ENCODE measurements at places on chromosomes 11 and 22.

DNA sequence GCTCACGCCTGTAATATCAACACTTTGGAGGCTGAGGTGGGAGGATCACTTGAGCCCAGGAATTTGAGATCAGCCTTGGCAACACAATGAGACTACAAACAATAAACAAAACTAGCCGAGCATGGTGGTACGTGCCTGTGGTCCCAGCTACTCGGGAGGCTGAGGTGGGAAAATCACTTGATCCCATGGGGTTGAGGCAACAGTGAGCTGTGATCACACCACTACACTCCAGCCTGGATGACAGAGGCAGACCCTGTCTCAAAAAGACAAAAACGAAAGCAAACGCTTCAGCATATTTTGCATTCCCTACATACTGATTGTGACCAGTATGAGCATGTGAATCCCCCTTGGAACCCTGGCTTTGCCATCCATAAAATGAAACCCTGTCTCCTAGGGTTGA, 33.9 kb upstream of the MN1 start:
- DNase-seq = no peak

GRCh38 chr11:111539426-111540113, 950 bp upstream of the LAYN start:
- DNase-seq = no peak

GRCh38 chr11:127733552-127733951, 733.0 kb upstream of the KIRREL3 start:
- peak; percentile 85 for DNase-seq

DNA sequence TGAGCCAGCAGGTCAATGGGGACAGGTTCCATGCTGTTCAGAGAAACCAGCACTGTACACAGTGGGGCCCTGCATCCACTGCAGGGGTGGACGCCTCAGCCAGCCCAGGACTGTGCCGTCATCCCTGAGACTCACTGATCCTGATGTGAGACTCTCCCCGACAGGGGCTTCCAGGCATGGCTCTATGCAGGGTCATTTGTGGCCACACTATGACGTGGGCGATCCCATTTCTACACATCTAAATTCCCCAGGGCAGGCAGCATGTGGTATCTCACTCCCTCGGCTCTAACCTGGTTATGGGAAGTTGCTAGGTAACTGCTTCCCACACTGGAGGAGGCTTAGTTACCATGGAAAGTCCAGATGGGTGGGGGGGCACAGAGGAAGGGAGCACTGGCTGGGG, 14.2 kb upstream of the FAM83F start:
- no peak for DNase-seq

Measured in NCI-H1417 (cell line).